Stimulated activated CD8-positive, alpha-beta memory T cell treated with anti-CD3 and anti-CD28 coated beads, Interleukin-4, amount 100 ng/mL, for 1 hour (primary cell): ENCODE measurements at places on chromosomes 1 and 21.

DNA sequence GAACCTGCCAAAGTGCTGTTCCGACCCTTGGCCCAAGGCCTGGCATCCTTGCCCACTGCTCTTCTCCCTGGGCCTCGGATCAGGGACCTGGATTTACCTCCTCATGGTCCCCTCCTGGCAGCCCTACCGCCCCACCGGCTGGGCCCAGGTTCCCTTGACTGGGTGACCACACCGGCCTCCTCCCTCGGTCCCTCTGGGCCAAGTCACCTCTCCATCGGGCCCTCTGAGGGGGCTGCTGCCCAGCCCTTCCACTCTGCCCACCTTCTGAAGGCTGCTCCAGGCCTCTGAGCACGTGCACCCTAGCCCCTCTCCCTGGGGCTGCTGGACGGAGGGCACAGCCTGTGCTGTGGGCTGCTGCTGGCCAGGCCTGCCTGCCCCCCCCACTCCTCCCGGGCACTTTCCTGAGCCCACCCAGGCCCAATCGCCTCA is 9.3 kb upstream of the MMEL1 start:
- no peak for DNase-seq

DNA sequence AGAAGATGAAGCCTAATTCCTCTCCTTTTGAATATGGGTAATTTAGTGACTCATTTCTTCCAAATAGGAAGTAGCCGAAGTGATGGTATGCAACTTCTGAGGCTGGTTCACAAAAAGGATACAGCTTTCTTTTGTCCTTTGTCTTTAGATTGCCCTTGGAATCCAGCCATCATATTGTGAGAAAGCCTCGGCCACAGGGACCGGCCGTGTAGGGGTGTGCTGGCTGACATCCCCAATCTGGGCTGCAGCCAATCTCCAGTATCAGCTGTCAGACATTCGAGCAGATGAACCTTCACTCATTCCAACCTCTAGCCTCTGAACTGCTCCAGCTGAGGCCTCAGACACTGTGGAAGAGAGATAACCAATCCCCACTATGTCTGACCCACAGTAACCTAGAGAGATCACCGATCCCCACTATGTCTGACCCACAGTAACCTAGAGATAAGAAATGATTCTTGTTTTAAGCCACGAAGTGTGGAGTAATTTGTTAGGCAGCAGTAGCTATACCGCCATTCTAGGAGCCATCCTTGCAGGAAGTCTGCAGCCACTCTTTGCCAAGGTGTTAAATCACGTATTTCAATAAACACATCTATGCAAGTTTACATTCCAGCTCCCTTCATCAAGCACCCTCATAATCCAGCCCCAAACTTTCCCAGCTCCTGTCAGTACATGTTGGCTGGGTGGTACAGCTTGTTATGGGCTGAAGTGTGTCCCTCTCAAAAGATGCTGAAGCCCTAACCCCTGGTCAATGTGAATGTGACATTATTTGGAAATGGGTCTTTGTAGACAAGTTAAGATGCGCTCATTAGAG is 2.9 kb upstream of the DIP2A start:
- DNase-seq: no peak

DNA sequence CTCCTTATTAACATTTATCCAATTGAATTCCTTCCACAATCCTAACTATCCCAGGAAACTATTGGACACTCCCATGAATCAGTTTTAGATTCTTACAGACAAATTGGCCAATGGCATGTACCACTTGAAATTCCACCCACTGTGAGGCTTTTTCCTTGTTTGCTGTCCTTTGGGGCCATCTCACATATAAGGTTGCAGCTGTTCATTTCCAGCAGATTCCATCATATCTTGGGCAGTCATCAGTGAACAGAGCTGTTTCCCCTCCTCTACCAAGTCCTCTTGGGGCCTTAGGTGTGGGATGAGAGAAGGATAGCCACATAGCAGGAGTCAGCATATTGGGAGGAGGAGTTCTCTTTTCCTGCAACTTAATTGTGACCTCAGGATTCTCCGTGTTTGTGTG is 109.1 kb downstream of the HHAT start:
- no peak for DNase-seq

- no peak for DNase-seq
These were observed 104.7 kb downstream of the AKT3 start for GRCh38 chr1:243745356-243745755.

DNA sequence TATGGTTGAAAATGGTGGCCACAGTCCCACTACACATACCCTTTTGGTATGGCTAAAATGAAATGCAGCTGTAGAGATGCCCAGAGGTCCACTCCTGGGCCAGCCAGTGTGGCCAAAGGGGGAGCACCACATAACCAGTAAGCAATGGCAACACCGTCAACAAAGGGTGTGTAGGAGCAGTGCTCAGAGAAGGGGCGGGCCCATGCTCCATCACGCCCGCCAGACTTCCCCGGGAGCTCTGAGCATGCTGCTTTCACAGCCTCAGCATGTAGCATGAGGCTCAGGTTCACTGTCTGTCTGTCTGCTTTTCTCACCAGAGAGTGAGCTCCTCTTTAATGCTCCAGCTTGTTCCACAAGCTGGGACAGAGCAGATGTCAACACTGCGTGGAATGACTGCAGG is 537.6 kb downstream of the MATN1 start:
- no peak for DNase-seq
